ENCODE measurements at places on chromosomes 1 and 21.
A peak's percentile ranks its signal among the peaks of the same experiment; 100 is the strongest.

- DNase-seq = peak; percentile 47
Measured at GRCh38 chr1:6385488-6386191, 7.9 kb downstream of the ACOT7 start.

GRCh38 chr21:43971201-43971991 is 40.7 kb upstream of the TRAPPC10 start:
- no peak for DNase-seq

GRCh38 chr1:107677697-107678096 is 287.3 kb downstream of the VAV3 start:
- DNase-seq = no peak

DNA sequence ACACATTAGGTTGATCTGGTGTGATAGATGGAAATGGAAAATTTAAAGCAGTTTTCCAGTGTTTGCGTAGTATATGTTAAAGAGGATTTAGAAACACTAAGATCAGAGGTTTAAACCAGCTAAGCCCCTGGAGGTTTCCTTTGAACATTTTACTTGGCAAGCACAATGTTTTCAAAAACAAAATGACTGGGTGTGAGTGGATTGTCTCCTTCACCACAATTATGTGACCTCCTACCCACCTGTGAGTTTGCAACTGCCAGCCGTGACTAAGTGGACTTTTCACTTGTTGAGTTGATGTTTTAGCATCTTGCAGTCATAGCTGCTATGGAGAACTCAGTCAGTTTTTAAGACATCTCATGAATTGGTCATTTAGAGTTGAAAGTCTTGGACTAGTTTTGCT is 4.7 kb downstream of the CCDC190 start:
- no peak for DNase-seq

GRCh38 chr21:32930673-32931072 is 95.1 kb upstream of the OLIG2 start:
- DNase-seq = no peak

GRCh38 chr1:25673962-25674806 is 57.6 kb downstream of the MAN1C1 start:
- DNase-seq = no peak

- no peak for DNase-seq
Measured at GRCh38 chr21:35982717-35983116, 77.6 kb downstream of the SETD4 start.

DNA sequence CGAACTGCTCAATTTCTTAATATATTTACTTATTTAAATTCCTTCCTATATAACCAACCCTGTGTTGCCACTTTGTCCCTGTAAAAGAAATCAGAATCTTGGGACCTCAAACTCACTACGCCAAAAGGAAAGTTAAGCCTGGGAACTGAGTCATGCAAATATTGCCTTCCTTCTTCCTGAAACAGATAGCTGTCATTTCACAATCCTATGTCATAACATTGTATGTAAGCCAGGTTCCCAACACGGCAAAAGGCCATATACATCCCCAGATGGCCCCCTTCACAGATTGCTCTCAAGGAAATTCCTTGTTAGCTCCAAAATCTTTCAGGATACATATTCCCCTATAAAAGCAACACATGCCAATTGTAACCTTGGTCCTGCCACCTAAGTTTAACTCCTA is 39.7 kb downstream of the C21orf91 start:
- no peak for DNase-seq

- DNase-seq = no peak
Measured at GRCh38 chr1:209406168-209406567, 177.3 kb upstream of the CAMK1G start.

DNA sequence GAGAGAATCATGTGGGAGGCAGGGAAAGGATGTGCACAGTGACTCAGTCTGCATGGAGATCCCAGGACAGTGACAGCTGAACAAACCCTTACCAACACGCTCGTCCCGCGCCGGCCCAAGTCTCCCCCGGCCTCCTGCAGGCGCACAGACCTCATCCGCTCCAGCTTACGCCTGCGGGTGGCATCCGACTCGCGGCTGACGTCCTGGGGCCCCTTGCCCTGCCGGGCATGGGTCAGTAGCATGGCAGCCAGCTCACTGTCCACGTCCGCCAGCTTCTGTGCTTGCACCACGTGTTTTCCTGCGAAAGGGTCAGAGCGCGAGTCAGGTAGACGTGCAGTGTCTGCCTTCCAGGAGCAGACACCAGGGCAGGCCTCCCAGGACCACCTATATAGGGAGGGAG is 115.2 kb downstream of the NPHP4 start:
- no peak for DNase-seq

Data from substantia nigra (tissue), 51 donors.